ENCODE measurements at places on chromosomes 7 and 10.
A peak's percentile ranks its signal among the peaks of the same experiment; 100 is the strongest.

- no peak for DNase-seq
Observed at GRCh38 chr10:132374612-132375011, 22.4 kb upstream of the PWWP2B start.

GRCh38 chr10:6643962-6644361 lies 63.9 kb upstream of the PRKCQ start:
- no peak for DNase-seq

DNA sequence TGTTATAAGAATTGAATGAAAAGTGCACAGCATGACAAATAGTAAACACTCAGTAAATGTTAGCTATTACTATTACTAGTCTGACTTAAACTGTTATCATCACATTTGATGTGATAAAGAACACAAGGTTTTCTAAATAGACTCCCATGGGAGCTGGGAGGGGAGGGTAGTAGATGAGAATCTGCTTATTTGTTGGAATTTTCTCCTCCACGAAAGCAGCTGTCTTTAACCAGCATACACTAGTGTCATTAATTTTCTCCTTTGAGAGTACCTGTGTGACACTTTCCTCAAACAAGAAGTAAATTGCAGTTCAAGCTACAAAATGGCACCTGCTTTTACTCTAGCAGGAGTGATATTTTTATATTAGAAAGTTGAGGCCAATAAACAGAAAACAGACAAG lies 200.1 kb downstream of the SKAP2 start:
- no peak for DNase-seq

DNA sequence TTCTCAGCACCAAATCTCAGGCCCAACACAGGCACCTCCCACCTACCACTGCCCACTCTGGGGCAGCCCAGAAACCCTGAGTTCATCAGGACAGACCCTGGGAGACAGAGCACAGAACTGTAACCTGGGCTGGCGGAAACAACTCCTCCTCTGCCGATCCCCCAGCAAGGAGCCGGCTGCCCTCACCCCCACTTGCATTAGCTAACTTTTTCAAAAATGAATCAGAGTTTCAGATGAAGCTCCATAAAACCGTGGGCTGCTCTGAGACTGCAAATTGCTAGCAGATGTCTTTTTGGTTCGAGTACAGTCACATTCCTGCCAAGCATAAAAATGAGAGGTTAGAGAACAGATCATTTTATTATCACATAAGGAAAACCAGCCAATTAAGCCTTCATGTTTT lies 93.4 kb upstream of the PARD3 start:
- no peak for DNase-seq

- peak; percentile 76 for DNase-seq
Observed at GRCh38 chr7:2757361-2757903, 69.4 kb downstream of the AMZ1 start.

DNA sequence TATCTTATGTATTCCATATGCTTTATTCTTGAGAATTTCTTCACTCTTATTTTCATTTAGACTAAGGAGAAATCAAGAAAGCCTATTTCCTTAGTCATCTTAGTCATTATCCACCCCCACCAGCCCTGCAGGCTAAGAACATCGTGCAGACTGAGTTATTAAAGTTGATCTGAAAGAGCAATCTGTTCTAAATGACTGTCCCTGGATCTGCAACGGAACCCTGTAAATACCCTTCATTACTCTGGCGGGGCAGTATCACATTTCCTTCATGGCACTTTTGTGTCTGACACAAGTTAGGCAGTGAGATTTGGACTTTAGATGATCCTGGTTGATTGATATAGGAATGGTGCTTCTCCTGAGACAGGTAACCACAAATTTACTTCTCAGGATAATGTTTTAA lies 3.5 kb upstream of the MYPN start:
- DNase-seq, result no peak

DNA sequence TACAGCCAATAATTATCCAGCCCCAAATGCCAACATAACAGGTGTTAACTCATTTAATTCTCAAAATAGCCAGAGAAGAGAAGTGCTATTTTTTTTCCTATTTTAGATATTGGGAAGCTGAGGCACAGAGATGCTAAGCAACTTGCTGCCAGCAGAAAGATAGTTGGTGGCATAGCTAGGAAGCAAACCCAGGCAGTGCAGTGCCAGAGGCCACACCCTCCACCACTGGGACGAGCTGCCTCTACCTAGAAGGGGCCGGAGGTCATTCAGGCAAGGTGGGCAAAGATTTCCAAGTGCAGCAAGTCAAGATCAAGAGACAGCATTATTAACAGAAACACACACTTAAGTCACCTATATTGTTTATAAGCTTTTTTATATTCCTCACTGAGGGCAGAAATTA lies 654.1 kb downstream of the INHBA start:
- no peak for DNase-seq

- peak; percentile 14 for DNase-seq
Observed at GRCh38 chr10:27529010-27529783, 25.1 kb downstream of the RAB18 start.

- DNase-seq, result peak; percentile 12
Observed at GRCh38 chr10:42864575-42864974, 82.0 kb downstream of the BMS1 start.

- no peak for DNase-seq
Observed at GRCh38 chr7:154905146-154905545, 97.8 kb downstream of the PAXIP1 start.

DNA sequence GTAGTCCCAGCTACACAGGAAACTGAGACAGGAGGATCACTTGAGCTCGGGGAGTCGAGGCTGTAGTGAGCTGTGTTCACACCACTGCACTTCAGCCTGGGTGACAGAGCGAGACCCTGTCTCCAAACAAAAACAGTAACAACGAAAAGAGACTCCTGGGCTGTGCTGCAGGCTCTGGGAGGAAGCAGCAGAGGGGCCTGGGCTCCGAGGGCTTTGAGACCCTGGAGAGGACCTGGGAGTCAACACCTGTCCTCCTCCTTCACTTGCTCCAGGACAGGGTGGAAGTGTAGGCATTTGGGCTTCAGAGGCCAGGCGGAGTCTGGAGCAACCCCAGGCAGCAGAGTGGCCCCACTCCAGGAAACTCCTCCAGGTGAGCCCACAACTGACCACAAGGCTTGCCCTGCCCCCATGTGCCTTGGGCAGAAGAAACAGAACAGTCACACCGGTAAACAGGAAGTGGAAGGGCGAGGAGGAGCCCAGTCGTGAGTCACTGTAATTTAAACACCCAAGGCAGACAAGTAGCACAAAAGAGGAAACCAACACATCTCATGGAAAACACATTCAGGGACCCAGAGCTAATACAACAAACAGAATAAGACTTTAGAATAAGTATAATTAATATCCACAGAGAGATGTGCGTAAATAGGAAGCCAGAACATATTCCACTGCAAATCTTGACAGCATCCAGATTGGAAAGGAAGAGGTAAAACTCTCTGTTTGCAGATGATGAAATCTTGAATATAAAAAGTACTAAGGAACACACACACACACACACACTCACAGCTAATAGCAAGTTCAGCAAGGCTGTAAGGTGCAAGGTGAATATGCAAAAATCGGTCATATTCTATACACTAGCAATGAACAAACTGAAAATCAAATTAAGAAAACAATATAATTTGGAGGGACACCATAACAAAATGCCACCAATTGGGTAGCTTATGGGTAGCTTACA lies 20.5 kb upstream of the RASGEF1A start:
- no peak for DNase-seq

- peak; percentile 82 for DNase-seq
Observed at GRCh38 chr10:70575874-70576802, 26.4 kb downstream of the PRF1 start.

- DNase-seq, result no peak
Observed at GRCh38 chr10:121683816-121684215, 85.6 kb upstream of the FGFR2 start.

DNA sequence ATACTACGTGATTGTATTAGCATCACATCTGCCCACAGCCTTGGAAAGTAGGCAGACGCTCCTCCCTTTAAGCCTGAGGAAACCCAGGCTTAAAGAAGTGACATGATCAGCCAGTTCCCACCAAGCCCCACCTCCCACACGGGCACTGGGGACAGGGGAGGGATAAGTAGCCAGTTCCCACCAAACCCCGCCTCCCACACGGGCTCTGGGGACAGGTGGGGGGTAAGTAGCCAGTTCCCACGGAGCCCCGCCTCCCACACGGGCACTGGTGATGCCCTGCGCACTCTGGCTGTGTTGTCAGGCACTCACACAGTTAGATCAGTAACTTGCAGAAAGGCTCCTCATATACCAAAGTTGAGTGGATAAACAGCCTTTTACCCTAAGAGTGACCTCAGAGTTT lies 606.8 kb downstream of the PTPRN2 start:
- no peak for DNase-seq

GRCh38 chr7:67636348-67637022 lies 639.9 kb downstream of the TYW1 start:
- DNase-seq, result no peak

- no peak for DNase-seq
Observed at GRCh38 chr7:116432527-116432916, 67.0 kb upstream of the CAV2 start.

GRCh38 chr7:934469-935163 lies 19.9 kb downstream of the ADAP1 start:
- DNase-seq, result no peak

DNA sequence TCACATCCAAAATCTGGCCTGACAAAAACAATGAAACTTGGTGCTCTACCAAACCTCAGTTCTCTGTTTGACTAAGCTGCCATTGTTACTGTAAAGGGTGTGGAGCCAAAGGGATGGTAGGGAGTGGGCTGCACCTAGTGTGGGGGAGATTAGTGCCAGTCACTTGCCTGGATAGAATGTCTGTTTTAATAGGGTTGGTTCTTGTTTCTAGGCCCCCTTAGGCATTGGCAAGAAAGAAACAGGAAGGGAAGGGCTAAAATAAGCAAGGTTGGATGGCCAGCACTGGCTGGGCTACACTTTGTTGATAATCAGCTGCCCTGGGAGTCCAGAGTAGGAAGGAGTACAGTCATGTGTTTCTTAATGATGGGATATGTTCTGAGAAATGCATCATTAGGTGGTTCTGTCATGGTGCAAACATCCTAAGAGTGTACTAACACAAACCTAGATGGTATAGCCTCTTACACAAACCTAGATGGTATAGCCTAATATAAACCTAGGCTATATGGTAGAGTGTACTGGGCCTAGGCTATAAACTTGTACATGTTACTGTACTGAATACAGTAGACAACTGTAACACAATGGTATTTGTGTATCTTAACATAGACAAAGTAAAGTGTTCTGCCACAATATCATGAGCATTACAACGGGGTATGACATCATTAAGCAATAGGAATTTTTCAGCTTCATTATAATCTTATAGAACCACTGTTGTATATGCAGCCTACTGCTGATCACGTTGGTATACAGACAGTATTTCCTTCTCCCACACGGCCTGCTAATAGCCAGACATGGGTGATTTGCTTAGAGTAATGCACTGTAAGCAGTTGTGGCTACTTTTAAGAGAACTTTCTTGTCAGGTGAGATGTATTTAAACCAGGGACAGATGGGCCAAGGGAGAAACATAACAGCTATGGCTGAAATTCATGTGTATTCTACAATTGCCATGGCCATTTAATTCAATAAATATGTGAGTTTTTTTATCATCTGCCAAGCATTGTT lies 15.4 kb downstream of the BBIP1 start:
- DNase-seq, result no peak

DNA sequence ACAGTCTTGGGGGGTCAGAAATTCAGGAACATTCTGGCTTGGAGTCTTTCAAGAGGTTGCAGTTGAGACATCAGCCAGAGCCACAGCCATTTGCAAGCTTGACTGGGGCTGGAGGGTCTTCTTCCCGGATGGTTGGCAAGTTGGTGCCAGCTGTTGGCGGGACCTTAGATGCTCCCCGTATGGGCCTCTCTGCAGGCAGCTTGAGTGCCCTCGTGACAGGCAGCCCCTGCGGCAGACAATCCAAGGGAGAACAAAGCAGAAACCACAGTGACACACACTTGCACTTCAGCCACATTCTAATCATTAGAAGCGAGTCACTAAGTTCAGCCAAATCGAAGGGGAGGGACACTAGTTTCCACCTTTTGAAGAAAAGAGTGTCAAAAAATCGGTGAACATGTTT lies 59.4 kb upstream of the MXI1 start:
- no peak for DNase-seq

GRCh38 chr7:136585954-136586670 lies 282.3 kb upstream of the CHRM2 start:
- DNase-seq, result no peak

GRCh38 chr7:99897322-99898022 lies 20.6 kb upstream of the OR2AE1 start:
- DNase-seq, result no peak

GRCh38 chr7:32761451-32762205 lies 129.9 kb downstream of the KBTBD2 start:
- no peak for DNase-seq

DNA sequence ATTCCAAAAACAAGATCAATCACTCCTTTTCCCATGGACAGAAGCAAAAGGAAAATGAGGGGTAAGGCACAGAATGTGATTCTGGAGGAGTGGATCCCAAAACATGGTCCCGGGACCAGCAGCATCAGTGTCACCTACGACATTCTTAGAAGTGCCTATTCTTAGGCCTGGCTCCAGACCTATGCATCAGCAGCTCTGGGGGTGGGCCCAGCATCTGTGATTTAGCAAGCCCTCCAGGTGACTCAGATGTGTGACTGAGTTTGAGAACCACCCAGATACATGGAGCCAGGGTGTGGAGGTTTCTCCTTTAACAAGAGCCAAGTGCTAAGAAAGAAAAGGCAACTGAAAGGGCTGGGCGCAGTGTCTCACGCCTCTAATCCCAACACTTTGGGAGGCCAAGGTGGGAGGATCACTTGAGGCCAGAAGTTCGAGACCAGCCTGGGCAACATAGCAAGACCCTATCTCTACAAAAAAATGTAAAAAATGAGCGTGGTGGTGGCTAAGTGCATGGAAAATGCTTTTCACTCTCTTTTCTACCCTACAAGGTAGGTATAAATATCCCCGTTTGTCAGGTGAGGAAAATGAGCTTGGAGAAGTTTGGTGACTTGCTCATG lies 17.1 kb upstream of the ARPC1A start:
- no peak for DNase-seq

DNA sequence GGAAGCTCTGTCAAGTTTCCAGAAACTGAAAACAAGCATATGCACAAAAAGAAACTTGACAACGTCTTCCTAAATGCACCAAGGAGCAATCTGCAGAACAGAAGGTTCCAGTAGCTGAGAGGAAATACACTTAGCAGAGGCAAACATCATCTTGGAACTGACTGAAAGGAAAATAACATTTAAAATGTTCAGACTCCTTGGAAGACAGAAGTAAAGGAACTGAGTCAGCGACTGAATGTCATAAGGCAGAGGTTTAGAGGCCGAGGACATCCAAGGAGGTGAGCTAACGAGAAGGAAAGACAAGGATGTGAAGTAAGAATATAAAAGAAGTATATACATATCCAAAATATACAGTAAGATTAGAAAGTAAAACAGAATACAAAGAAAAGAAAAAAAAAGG lies 24.1 kb downstream of the SEMA3D start:
- DNase-seq, result no peak

DNA sequence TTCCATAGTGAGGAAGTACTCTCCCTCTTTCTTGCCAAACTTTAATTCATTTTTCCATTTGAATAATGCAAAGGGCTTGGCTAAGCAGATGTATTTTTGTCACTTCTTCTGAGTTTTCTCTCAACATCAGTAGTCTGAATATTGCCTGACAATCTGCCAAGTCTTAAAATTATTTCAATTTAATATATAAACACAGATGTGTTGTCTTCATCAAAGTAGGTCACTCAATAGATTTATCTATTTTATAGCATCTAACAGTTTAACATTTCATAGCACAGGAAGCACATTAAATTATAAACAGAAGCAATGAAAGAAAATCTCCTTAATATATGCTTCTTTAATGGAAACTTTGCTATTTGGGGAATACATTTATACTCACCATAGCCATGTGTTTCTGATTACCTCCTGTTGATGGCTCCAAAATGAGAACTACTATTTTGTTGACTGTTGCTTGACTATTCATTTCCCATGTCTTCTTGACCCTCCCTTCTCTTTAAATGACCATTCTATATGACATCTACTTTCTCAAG lies 4.5 kb downstream of the CPED1 start:
- no peak for DNase-seq

Measured in ACHN (cell line).